ENCODE measurements at places on chromosomes 6 and 20. TPM values are rescaled to one million over a fixed set of nuclear protein-coding genes. Genes with fewer than 3 reads are reported as not detected.
A peak's percentile ranks its signal among the peaks of the same experiment; 100 is the strongest.

- peak; percentile 58 for ATAC-seq
These were observed 108.3 kb upstream of the PHACTR3 start for GRCh38 chr20:59495894-59496510.

DNA sequence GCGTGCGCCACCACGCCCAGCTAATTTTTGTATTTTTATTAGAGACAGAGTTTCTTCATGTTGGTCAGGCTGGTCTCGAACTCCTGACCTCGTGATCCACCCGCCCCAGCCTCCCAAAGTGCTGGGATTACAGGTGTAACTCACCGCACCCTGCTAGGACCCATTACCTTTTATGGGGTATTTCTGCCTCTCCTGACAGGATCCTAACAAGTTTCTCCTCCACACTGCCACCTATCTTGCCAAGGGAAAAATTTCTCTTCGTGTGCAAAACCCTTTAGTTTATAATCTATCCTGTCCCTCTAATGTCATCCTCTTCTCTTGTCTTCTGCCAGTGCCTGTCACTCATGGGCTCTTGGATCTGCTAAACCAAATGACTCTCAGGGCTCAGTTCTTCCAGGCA lies 1.9 kb downstream of the STMND1 start:
- ATAC-seq, result no peak

DNA sequence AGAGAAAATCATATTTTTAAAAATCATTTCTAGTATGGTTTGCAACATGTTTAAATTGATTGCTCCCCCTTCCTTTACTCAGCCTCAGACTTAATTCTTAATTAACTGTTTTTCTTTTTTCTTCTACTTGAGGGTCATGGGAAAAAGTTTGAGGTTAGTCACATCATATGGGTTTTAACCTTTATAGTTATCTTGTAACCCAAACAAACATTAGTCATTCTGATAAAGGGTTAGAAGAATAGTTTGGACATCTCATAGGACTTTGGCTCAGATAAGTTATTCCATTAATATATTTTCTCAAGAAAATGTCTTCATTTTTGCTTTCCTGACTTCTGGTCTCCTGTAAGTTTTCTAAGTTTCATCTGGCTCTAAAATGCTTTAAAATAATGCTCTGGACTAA lies 34.5 kb upstream of the TSPYL1 start:
- ATAC-seq, result no peak

DNA sequence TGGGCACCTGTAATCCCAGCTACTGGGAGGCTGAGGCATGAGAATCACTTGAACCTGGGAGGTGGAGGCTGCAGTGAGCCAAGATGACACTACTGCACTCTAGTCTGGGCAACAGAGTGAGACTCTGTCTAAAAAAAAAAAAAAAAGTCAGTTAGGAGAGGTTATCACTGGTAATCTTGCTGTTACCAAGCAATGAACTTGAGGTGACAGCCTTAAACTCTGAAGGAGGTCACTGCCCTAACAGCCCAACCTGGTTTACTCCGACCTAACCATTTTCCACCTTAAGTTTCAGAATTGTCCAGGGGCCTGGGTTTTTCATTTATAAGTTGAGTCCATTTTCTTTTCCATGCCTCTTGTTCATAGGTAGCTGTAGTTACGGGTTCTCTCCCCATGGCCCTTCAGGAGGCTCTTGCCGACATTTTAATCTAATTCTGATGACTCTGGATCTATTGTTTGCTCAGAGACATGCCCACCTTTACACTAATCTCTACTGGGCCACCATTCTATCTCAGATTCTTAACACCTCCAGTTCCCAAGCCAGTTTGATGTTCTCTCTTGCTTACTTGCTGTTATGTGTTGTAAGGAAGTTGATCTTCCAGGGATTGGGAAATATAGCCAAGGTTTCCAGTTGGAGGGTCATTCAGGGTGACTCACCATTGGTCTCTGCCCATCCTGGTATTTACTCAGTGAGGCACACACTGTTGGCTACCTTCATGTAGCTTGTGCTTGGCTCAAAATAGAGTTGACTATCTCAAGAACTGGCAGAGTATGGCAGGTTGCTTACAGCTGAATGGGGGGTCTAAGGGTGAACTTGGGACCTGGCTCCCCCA lies 29.1 kb downstream of the SHLD1 start:
- peak; percentile 39 for ATAC-seq

DNA sequence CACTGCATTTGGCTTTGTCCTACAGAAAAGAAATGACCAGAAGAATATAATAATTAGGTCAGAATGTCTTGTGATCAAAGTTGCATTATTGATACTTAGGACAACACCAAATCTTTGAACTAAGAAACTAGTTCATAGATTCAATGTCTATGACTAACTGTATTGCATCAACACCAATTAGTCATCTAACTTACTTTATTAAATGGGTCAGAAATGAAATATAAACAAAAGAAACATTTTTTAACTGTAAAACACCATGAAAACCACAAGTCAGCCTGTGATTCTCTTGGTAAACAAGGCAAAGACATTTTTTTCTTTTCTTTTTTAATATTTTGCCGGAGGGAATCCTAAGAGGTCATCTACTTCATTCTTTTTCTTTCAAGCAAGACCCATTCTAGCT lies 114.1 kb upstream of the HDDC2 start:
- ATAC-seq, result no peak

DNA sequence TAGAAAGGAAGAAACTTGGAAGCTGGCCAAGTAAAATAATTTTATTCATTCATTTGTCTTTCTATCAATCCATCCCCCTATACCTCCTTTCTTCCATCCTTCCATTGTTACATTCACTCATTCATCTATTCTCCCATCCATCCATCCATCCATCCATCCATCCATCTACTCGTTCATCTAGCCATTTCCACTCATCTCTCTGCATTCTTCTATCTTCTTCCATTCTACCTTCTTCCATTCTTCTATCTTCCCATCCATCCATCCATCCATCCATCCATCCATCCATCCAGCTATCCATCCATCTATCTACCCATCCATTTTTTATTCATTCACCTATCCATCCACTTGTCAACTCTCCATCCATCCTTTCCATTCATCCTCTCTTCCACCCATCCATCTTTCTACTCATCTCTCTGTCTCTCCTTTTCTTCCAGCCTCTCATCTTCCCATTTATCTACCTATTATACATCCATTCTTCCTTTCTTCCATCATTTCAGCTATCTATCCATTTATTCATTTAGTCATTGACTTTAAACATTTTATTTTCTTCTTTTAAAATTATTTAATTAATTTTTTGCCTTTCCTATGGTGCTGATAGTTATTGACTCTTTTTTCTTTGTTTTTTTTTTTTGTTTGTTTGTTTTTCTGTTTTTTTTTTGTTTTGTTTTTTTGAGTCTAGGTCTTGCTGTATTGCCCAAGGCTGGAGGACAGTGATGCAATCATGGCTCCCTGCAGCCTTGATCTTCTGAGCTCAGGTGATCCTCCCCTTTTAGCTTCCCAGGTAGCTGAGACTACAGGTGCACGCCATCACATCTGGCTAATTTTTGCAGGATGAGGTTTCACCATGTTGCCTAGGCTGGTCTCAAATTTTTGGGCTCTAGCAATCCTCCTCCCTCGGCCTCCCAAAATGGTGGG lies 53.1 kb upstream of the ZNFX1 start:
- ATAC-seq, result no peak

GRCh38 chr20:14632906-14633305 lies 295.5 kb upstream of the FLRT3 start:
- ATAC-seq, result no peak

DNA sequence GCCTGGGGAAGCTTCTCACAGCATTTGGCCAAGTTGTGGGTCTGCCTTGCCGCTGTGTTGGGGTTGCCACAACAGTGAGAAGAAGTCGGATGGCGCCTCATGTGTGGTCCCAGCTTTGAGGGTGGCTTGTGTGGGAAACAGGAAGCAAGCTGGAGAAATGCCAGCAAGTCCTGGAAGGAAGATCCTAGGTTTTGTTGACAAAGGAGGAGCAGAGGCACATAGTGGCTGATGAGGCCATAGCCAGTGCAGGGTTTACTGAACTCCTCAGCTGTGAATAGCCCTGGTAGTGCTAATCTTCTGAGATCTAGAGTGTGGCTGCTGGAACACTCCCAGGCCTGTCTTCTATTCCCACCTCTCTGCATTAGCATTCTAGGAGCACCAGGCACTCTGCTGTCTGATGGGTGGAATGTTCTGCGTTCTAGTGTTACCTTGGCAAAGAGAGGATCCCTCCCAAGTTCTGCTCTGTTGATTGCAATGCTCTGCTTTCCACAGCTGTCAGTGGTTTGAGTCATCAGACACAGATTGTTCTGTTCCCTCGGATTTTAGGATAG lies 25.2 kb downstream of the SNPH start:
- ATAC-seq, result no peak

NRN1 gene
- total RNA-seq, result 1.6 TPM

GRCh38 chr6:112806163-112806865 lies 459.2 kb downstream of the RFPL4B start:
- no peak for ATAC-seq

DNA sequence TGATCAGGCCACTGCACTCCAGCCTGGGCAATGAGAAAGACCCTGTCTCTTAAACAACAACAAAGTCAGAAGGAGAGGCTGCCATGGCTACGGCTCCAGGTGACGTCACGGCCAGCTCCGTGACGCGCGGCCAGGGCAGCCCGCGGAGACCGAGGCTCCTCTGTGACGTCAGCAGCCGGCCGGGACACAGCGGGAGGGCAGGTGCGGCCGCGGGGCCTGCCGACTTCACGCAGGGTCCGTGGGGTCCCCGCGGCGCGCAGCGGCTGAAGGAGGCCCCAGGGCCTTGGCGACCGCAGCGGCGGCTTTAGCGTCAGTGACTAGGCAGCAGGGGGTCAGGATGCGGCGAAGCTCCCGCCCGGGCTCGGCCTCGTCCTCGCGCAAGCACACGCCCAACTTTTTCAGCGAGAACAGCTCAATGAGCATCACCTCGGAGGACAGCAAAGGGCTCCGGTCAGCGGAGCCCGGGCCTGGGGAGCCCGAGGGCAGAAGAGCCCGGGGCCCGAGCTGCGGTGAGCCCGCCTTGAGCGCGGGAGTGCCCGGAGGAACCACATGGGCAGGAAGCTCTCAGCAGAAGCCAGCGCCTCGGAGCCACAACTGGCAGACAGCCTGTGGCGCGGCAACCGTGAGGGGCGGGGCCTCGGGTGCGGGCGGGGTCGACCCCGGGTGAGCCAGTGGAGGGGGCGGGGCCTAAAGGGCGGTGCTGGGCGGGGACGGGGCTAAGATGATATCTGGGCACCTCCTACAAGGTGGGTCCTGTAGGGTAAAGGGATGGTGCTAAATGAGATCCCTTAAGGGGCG lies at the start of gene SPAG4:
SPAG4 (plus strand) TSS at position 163 of the 798 bp plus-strand sequence; CDS start at position 338, 175 bp downstream.
- peak; percentile 95 for ATAC-seq

DNA sequence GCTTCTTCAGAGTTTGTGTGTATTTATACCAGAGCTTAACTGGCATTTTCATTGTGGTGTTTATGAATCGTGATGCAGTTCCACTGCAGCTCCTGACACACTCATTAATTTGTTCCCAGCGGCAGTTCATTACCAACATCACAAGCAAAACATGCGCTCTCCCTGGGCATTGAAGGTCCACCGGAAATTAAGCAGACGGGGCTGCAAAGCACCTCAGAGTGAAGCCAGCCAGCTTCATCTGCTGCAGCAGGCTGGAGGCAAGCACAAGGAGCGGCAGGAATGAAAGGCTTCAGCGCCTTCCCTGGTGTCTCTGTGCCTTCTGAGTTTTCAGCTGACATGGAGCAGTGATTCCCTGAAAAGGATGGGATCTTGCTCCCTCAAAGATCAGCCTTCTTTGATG lies 246.0 kb upstream of the SPTLC3 start:
- ATAC-seq, result no peak

MEA1 gene
- 46.1 TPM for total RNA-seq

SULF2 gene
- 26.4 TPM for total RNA-seq

MAD2L1BP gene
- 20.1 TPM for total RNA-seq

DNA sequence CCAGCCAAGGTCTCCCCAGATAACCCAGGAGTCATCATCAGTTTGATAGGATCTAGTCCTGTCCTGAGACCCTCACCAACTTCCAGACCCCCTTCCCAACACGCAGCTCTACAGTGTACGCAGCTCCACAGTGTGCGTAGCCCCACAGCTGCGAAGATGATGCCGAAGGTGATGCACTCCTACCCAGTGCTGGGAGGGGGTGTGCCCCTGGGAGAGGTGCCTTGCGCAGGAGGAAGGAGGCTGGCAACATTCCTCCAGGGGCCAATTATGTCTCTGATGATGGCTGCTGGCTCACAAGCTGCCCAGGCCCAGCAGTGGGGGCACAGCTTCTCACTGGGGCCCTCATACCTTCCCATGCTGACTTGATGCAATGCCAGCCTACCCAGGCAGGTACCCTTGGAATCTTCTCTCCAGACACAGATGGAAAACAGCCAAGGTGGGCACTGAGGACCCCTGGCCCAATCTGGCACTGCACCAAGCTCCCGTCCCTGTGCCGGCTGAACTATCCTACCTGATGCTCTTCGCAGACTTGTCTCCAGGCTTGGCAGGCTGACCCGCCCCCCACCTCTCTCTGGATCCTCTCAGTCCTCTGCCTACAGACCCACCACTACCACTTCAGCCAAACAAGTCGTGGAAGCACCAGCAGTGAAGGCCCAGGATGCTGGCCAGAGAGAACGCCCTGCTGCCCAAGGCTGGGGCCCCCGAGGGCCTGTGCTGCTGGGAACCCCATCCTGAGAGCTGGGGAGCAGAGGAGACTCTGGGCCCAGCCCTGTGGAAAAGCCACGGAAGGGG lies 1.4 kb downstream of the ZNF512B start:
- peak; percentile 4 for ATAC-seq

CABLES2 gene
- total RNA-seq, result 2.4 TPM

- no peak for ATAC-seq
These were observed 110.9 kb downstream of the ADGRG6 start for GRCh38 chr6:142412658-142413057.

SPINT4 gene
- total RNA-seq, result not detected

- no peak for ATAC-seq
These were observed 12.0 kb downstream of the UBD start for GRCh38 chr6:29547573-29547972.

GRCh38 chr20:10352934-10353824 lies 80.8 kb downstream of the MKKS start:
- no peak for ATAC-seq

- ATAC-seq, result peak; percentile 95
These were observed 165.1 kb downstream of the CDKAL1 start for GRCh38 chr6:20699402-20699801.

GRCh38 chr6:142935553-142936517 lies 9.1 kb downstream of the HIVEP2 start:
- ATAC-seq, result no peak

GRCh38 chr6:107989166-107990094 lies 31.4 kb upstream of the SEC63 start:
- no peak for ATAC-seq

GRCh38 chr6:37516076-37516919 lies 16.6 kb upstream of the CCDC167 start:
- ATAC-seq, result peak; percentile 40

- ATAC-seq, result no peak
These were observed 209.4 kb upstream of the LRFN2 start for GRCh38 chr6:40796260-40797221.

- ATAC-seq, result no peak
These were observed 629.8 kb downstream of the CDH26 start for GRCh38 chr20:60587986-60588385.

DNA sequence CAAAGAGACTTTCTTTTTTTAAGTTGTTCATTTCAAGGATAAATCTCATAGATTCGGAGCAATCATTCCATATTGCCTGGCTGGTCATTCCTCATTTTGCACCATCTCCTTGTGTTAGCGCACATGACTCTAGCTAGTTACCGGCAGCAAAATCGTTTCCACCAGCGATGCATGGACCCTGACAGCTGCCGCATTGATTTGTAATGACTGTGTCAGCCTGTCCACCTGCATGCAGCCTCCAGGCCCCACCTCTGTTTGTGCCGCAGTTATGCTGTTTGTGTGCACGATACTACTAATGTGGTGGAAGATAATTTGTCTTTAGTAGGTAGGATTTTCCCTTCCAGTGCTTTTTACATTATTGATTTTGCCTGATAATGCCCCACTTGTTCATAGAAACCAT lies 164.0 kb downstream of the TBC1D7 start:
- ATAC-seq, result no peak
